RPMI7951 (cell line): ENCODE measurements at places on chromosomes 13 and 19. TPM values are rescaled to one million over a fixed set of nuclear protein-coding genes. Genes with fewer than 3 reads are reported as not detected.

Gene IGFL2
- total RNA-seq = not detected in 2 replicates

Gene PNMA8B
- total RNA-seq = not detected in 2 replicates

Gene SBK2
- not detected in 2 replicates for total RNA-seq

Gene SULT2B1
- total RNA-seq = 0.39 TPM in 1 of 2 replicates, not detected in the other

Gene ZNF473
- 14.2 and 19.1 TPM in 2 replicates for total RNA-seq

Gene SELENOV
- not detected in 2 replicates for total RNA-seq

GRCh38 chr13:63625869-63626268, 2210.2 kb upstream of the PCDH20 start:
- peak; percentile 15 for DNase-seq

GRCh38 chr13:114015969-114016295, 42.1 kb upstream of the C13orf46 start:
- no peak for DNase-seq

DNA sequence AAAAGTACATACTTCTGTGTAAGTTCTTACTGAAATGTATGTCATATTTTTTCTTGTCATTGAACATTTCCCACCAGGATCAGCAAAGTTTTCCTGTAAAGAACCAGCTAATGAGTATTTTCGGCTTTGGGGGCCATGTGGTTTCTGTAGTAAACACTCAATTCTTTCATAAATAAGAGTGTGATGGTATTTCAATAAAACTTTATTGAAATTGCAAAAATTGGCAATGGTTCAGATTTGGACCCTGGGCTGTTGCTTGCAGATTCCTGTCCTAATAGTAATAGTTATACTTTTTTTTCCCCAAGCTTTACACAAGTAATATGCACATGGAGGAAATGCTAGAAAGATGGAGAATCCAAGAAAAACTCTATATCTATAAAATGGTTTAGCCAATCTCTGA, 83.7 kb downstream of the ZNF536 start:
- no peak for DNase-seq

DNA sequence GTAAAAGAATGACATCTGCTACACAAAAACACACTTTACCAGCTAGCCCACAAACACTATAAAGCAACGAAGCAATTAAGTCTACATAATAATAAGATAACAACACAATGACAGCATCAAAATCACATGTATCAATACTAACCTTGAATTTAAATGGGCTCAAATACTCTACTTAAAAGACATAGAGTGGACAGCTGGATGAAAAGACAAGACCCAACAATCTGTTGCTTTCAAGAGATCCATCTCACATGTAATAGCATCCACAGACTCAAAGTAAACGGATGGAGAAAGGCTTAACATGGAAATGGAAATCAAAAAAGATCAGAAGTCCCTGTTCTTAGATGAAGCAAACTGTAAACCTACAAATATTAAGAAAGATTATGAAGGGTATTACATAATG, 2175.9 kb downstream of the PCDH9 start:
- DNase-seq = no peak

DNA sequence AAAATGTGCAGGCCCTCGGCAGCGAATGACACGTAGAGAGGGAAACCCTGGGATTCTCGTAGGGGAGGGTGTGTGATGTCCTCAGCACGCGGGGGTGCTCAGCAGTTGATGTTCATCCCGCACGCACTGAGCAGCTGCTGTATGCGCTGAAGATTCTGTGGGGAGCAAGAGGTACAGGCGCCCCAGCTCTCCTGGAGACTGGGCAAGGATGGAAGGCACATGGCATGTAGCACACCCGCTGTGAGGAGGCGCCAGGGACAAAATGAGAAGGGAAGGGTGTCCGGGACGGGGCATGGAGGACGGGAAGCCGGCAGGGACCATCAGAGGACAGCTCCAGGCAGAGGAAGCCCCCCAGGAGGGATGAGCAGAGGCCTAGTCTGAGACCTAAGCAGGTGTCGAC, 15.4 kb downstream of the ATP11A start:
- DNase-seq = no peak

DNA sequence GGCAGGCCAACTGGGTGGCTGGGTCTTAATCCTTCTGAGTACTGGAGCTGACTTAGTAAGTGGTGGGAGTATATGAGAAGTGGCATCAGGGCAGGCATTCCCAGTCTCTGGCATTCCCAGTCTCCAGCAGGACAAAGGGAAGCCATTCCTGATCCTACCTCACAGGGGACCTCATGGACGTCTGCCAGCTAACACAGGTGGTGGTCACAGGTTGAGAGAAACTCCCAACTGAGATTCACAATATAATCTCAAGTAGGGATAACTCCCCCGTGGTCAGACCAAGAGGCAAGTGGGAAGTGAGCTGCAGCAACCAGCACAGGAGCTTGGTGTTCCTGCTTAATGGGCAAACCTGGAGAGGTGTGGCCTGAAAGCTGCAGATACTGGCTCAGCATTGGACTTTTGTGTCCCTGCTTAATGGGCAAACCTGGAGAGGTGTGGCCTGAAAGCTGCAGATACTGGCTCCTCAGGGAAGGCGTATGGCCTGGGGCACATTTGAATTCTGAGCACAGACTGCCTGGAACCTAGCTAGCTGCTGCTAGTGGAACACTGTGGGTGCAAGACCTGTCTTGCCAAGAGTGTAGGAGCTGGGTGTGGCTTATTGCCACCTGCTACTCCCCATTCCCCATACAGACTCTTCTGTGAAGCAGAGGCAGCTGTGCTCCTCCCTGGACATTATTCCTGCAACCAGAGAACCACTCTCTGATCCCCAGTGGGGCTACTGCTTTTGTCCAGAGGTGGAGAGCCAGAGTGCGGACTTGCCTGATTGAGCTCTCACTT, 25.9 kb upstream of the OR10H2 start:
- DNase-seq = no peak

GRCh38 chr19:51750400-51751094, 1.1 kb downstream of the FPR1 start:
- DNase-seq = peak; percentile 96

- no peak for DNase-seq
Measured at GRCh38 chr19:49155820-49156346, 687 bp upstream of the HRC start.

DNA sequence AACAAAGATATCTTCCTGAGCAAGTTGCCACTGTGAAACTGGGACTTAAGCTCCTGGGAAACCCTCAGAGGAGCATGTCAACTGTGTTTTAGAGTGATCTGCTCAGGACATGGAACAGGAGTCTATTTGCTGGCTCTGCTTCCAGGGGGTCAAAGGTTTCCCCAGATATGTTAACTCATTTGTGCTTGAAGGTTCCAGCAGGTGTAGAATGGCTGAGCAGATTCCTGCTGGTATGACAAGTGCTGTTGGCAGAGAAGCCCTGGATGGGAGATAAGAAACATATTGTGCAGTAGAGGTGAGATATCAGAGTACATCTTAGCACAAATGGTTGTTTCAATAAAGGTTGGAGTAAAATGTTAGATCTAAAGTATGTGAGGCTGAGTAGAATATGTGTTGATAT, 282.7 kb upstream of the DACH1 start:
- no peak for DNase-seq

DNA sequence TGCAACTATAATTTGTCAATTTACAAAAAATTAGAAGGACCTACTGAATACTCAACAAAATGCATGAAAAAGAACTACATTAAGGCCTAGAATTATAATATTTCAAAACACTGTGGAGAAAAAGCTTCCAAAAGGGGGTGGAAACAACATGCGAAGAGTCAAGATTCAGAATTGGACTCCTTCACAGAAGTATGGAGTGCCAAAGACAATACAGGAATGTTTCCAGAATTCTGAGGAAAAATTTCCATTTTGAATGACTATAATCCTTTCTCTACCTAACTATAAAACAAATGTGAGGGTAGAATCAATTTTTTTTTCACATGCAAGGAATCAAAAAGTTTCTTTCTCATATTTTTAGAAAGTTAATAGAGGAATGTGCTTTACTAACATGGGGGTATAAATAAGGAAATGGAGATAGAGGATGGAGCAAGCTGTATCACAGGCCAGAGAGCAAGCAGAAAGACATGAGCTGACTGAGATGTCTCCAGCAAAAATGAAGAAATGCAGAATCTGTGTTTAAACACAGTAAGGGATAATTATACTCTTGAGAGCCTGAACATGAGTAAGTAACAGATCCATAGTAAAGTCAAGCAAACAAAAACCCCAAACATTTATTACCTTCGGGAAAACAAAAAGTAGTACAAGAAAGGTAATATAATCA, 39.5 kb upstream of the SMAD9 start:
- no peak for DNase-seq

DNA sequence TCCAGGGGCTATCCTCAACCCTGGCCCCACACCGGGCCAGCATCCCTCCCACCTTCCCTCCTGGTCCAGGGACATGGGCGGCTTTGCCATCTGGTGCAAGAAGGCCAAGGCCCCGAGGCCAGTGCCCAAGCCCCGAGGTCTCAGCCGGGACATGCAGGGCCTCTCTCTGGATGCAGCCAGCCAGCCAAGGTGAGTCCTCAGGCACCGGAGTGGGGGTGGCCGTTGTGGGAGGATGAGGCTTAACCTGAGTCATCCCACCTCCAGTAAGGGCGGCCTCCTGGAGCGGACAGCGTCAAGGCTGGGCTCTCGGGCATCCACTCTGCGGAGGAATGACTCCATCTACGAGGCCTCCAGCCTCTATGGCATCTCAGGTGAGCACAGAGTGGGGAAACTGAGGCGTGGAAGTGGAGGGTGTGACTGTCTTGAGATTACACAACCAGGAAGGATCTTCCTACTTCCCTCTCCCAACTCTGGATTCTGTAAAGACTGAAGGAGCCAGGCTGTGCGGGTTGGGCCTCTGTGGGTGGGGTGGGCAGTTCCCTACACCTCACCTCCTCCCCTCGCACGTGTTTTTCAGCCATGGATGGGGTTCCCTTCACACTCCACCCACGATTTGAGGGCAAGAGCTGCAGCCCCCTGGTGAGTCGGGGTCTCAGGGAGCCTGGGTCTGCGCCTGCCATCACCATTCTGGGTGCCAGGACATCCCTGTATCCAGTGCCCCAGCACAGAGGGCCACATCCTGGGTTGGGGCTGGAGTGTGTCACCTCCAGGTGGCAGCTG, 3.8 kb downstream of the MVB12A start:
- no peak for DNase-seq

- DNase-seq = no peak
Measured at GRCh38 chr19:39434123-39435076, 1.3 kb downstream of the RPS16 start.

DNA sequence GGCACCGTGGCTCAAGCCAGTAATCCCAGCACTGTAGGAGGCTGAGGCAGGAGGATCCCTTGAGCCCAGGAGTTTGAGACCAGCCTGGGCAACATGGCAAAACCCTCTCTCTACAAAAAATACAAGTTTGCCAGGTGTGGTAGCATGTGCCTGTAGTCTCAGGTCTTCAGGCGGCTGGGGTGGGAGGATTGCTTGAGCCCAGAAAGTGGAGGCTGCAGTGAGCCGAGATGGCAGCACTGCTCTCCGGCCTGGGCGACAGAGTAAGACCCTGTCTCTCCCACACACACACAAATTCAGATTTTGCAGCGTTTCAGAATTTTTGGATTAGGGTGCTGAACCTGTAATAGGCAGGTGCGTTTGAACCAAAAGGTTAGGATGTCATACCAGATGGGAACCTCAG, 2.2 kb downstream of the RPS11 start:
- DNase-seq = no peak

- no peak for DNase-seq
Measured at GRCh38 chr13:68540244-68540643, 1310.1 kb upstream of the PCDH9 start.

DNA sequence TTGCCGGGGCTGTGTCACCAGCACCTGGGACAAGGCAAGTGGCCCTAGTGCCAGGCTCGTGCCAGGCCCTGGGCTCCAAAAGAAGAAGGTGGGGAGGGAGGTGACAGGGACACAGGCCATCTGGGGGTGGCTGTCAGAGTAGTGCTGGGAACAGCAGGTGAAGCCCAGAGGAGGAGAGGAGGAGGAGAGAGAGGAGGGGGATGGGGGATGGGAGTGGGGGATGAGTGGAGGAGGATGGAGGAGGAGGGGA, 18.7 kb downstream of the LSM4 start:
- no peak for DNase-seq

DNA sequence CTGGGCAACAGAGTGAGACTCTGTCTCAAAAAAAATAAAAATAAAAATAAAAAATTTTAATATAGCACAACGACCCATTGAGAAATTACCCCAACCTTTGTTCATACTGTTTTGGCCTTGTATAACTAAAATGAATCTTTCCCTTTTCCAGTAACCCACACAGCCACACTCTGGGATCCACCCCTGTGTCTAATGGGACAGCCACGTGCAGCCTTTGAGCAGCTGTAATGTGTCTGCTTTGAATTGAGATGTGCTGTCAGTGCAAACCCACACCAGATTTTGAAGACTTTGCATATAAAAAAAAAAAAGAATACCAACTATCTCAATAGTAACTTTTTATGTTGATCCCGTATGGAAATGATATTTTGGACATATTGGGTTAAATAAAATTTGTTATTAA, 112.7 kb upstream of the UBL3 start:
- no peak for DNase-seq
